ENCODE measurements at places on chromosomes 4 and X. TPM values are rescaled to one million over a fixed set of nuclear protein-coding genes. Genes with fewer than 3 reads are reported as not detected.

DNA sequence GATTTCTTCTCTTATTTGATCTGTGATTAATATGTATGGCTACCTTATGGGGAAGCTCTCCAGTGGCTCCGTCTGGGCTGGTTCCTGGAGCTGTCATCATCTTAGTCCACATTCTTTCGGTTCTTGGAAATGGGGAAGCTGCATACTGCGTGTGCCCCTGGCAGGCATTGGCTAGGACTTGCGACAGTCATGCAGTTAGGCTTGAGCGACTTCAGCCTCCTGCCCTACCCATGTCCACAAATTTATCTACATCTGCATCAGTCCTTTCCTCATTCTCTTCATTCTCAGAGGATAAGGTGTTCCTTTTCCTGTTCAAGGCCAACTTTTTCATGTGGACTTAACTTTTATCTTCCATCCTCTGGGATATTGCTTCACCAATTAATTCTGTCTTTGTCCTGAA, 214.2 kb downstream of the RELL1 start:
- DNase-seq, result no peak

- DNase-seq, result no peak
Measured at GRCh38 chr4:102586002-102586643, 85.0 kb downstream of the NFKB1 start.

Gene SYN1
- 4.5 TPM for total RNA-seq

DNA sequence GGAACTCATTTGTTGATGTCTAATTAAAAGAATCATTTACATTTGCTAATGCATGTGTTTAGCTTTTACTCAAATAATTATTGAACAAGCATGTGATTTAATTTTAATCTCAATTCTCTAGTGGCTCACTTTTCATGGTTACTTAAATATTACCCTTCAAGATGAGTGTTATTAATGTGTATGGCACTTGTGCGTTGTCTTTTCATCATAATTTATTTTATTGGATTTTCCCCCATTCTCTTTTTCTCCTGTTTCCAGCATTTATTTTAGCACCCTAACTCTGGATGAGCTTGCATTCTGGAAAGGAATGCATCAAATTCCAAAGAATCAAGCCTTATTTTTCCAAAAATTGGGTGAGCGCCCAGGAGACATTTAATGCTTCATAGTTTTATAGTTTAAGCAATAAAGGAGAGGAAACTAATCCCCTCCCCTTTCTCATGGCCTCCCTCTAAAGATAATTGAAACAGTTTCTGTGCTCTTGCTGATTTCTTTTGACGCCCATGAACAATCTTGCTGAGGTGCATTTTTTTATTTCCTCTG, 191.1 kb upstream of the FAT4 start:
- DNase-seq, result no peak

Gene PCDH18
- total RNA-seq, result 65.7 TPM

Gene KLHL34
- total RNA-seq, result not detected

DNA sequence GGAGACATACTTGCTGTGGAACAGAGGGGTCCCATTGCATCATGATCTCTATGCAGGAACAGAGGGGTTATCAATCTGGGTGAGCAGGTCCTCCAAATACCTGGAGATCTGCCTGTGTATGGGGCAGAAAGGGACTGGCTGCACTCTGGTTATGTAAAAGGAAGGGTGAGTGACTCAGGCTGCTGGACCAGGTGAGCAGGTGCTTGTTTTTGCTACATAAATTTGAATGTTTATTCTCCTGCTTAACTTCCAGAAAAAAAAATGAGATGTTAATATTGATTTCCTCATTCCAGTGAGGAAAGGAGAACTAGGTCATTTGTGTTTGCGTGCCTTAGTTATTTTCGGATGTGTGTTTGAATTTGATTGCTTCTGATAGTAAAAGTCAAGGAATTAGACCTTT, 225.8 kb upstream of the TRAM1L1 start:
- no peak for DNase-seq

DNA sequence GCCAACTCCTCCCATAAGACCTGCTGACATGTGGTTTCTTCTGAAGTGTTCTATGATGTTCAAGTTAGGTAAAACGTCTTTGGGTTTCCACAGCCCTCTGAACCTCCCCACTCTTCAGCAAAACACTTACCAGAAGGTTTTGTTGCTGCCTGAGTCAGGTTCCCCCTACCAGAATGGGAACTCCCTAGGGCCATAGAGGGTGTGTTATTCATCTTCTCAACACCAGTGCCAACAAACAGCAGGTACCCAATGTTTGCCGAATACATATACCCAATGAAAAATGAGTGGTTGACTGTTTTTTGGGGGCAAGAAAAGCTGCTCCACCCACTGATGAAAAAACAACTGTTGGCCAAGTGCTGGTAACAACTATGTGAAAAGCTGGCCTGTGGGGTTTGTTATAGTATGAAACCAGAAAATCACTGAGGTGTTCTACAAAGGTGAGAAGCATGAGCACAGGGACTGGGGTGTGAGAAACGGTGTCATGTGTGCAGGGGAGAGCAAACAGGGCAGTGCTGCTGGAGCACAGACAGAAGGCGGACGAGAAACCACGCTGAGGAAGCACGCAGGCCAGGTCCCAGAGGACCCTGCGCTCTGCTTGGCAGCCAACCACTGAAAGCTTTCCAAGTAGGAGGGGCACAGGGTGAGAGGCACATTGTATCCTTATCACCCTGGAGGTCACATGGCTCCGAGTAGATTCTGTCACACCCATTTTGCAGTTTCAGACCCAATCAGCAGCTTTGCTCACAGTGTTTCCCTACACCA, 28.8 kb downstream of the ATP8A1 start:
- DNase-seq, result no peak

DNA sequence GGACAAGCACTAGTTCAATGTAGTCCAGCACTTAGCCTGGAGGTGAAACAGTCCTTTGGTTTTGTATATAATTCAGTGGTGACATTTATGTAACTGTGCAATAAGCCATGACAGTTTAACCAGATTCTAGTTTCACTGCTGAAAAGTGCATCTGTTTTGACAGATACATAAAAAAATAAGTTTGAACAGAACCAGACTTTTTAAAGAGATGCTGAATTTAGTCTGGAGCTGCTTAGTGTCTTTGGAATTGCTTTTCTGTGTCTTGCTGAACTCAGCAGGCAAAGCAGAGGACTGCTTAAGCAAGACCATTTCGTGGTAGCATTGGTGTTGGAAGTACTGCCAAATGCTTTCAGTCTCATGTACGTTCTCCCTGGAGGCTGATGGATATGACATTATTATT, 393.5 kb downstream of the MAPK10 start:
- DNase-seq, result no peak

Gene GIMD1
- not detected for total RNA-seq

Measured in neural crest cell (in vitro differentiated cells).